Cardiac fibroblast (primary cell): ENCODE measurements at places on chromosomes 7 and 10.
A peak's percentile ranks its signal among the peaks of the same experiment; 100 is the strongest.

GRCh38 chr7:154746571-154747360 is 256.2 kb downstream of the PAXIP1 start:
- no peak for DNase-seq

GRCh38 chr7:25594728-25595127 is 366.4 kb upstream of the NPVF start:
- no peak for DNase-seq

DNA sequence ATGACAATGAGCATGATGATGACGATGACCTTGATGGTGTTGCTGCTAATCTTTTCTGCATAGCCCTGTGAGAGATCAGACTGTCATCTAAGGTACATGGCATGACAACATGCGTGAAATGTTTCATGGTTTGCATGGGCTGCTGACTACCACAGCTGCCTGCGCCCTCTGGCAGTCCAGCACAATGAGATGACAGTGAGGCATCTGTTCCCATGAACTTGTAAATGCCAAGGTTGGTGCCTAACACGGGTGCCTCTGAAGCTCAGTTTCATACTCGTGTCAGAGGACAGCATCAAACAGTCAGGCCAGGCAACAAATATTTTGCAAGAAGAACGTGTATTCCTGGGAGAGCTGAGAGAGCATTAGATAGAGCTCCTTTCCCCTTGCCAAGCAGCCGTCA is 122.0 kb upstream of the PRKCQ start:
- no peak for DNase-seq

DNA sequence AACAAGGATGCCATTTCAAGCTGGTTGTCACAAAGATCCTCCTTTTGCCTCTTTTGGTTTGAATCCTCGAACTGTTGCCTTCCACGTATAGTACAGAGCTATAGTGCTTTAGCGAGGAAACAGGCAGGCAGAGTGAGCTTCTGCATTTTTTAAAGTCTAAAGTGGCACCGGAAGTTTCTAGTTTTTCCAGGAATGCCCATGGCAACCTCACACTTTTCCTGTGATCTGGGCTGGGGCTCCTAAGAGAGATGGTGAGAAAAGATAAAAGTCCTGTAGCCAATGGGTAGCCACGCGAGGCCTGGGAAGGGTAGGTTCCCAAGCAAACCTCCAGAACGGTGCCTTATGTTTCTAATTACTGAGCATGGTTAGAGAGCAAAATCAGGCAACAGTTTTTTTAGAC is 76.7 kb downstream of the CALD1 start:
- DNase-seq = no peak

- DNase-seq = peak; percentile 14
Measured at GRCh38 chr7:8436965-8437364, 3.6 kb downstream of the NXPH1 start.
